OCI-M1 (cell line): ENCODE measurements at places on chromosomes 5 and 9.
A peak's percentile ranks its signal among the peaks of the same experiment; 100 is the strongest.

DNA sequence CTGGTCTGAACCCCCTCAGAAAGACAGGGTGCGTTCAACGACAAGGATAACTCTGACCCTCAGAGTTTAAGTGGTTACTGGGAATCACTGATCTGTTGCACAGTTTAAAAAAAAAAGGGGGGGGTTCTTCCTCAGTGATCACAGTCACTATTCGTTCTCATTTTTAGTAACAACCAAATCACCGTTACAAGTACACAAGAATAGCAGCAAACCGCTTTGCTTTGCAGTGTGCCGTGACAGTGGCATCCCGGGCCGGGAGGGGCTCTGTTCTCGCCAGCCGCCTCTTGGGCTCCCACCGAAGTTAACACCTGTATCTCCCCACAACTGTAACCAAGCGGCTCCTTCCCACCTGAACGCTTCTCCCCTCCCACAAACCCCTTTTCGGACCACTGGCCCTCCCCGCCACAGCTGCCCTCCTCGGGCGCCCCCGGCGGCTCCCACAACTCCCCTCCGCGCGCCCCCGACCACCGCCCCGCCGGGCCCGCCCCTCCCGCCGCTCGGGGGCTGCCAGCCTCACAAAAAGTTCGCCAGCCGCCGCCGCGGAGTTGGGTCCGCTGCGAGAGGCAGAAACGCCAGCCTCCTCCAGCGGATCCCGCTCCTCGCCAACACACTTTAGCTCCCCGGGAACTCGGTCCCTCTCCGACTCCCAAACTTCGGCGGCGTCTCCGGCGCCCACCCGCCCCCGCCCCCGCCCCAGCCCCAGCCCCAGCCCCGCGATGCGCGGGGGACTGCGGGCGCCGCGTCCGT is 1.2 kb downstream of the SSBP2 start:
- peak; percentile 45 for DNase-seq

DNA sequence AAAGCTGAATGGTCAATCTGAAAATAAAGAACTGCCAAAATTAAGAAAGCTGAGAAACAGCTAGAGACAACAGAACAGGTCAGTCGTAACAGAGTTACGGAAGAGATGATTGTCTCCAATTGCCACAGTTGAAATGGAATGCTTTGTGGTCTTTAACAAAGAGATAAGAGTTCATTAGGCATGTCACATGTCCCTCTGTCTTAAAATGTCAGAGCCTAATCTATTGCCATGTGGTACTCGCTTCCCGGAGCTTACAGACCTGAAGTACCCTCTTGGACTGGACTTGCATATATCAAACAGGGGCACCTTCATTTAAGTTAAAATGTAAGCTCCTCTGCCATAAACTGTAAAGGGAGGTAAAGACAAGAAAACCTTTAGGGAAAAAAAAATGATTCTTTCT is 19.7 kb downstream of the TTC39B start:
- DNase-seq = peak; percentile 71

DNA sequence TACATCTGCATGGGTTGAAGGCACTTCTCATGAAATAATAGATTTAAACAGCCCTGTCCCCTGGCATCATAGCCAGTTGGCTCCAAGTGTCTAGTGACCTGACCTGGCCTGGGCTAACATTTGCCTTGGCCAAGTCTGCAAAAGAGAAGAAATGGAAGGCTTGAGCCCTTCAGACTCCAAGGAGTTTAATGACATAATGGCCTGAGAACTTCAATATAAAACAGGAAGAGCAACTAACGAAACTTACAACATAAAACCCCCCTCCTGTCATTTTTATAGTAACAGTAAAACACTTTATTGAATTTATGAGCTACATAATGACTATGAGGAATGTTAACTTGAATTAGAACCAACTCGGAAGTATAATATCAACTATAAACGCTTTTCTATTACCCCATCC is 218.8 kb upstream of the TBCA start:
- no peak for DNase-seq

GRCh38 chr9:33415501-33416038 is 13.2 kb upstream of the AQP7 start:
- DNase-seq = peak; percentile 79

- DNase-seq = no peak
Measured at GRCh38 chr9:75175395-75175794, 87.1 kb downstream of the OSTF1 start.
